Femur (tissue), 1 donor: ENCODE measurements at places on chromosomes 13 and 19.

GRCh38 chr19:50843701-50844221 is 10.4 kb upstream of the KLK15 start:
- DNase-seq, result no peak

GRCh38 chr13:20519875-20520274 is 5.8 kb downstream of the CRYL1 start:
- no peak for DNase-seq

DNA sequence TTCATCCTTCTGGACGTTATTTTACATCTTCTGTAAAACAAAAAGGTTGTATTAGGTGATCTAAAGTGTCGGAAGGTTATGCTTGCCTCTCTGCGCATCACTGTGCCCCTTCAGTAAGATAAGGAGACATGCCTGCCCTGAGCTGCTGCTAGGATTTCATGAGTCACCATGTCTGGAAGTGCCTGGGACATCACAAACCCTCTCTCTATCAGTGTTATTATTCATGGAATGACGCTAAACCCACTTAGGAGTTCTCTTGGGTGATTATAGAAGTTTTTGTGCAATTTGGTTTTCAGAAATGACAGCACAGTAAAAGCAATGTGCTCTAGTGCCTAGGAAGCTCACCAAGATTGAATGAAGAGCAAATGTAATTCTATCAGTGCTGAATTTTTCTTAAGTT is 617.7 kb downstream of the DCT start:
- no peak for DNase-seq

- no peak for DNase-seq
Measured at GRCh38 chr19:55472463-55472862, 4.0 kb upstream of the ZNF628 start.
